NCI-H526 (cell line): ENCODE measurements at places on chromosomes 1 and 21.

DNA sequence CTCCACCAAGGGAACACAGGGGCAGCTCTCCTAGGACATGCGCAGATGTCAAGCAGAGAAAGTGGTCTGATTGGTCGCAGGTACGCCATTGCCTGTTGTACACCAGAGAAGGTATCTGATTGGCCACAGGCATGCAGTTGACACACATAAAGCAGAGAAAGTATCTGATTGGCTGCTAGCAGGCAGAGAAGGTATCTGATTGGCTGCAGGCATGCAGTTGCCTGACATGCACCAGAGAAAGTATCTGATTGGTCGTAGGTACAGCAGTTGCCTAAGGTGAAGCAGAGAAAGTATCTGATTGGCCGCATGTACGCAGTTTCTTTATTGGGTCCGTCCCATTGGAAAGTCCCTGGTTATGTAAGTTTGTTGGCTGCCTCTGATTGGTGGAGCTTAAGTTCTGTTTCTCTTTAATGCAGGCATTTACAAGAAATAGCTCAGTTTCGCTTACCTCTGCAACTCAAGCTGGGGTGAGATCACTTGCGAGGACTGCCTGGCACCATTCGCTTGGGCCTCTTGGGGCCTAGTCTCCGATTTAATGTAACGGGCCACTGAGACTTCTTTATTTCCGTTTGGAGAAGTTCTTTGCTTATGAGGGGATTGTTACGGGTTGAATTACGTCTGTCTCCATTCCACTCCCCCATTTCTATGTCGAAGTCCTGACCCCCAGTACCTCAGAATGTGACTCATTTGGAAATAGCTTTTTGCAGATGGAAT lies 74.2 kb downstream of the SIK1 start:
- DNase-seq, result no peak

GRCh38 chr1:66540434-66541032 lies 6.6 kb downstream of the SGIP1 start:
- no peak for DNase-seq

DNA sequence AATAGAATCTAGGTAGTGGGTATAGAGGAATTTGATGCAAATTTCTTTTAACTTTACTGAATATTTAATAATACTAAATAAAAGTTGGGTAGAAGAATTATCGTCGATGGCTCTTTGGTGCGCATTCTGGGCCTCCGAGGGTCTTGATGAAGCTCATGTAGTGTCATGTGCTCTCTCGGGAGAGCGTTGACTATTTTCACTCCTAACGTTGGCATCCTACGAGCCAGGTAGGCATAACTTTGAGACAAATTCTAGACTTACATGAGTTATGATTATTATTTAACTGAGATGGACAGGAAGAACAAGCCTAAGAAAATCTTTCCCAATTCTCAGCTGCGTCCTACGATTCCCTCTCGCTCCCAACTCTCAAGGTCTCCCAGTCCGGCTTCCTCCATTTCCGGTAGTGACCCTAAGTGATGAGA lies 550 bp upstream of the PCAT6 start:
- DNase-seq, result no peak

DNA sequence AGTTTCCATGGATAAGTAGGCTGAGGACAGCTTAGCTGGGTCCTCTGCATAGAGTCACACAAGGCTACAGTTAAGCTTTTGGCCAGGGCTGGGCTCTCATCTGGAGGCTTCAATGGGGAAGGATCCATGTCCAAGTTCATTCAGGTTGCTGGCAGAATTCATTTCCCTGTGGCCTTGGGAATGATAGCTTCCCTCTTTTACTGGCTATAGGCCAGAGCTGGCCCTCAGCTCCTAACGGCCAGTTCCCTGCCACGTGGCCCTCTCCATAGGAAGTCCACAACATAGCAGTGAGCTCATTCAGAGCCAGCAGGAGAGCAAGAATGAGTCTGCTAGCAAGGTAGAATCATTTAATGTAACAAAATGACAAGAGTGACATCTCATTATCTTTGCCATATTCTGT lies 15.1 kb upstream of the PODN start:
- no peak for DNase-seq

- no peak for DNase-seq
Observed at GRCh38 chr1:155650231-155650757, 38.3 kb downstream of the YY1AP1 start.

- DNase-seq, result no peak
Observed at GRCh38 chr1:33656467-33657005, 184.1 kb downstream of the ZSCAN20 start.

DNA sequence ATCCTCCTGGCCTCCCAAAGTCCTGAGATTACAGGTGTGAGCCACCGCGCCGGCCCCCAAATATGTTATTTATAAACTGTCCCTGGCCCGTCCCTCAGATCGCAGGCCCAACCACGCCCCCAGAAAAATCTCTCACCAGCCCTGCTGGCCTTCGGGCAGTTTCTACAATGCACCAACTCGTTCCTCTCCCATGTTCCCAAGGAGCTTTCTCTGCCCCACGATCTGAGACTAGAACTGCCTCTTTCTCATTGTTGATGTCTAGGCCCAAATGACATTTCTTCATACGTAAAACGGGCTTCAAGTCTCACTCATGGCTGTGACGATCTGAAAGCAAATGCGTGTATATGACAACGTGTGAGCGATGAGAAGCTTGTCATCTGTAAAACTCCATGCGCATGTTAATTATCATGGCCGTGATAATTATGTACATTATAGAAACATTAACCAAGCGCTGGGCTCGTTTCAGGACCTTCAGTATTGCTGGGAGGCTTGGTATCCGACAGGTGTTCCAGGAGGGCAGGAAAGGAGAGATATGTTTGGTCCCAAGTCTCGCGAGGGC lies 748 bp upstream of the NIPAL3 start:
- no peak for DNase-seq

DNA sequence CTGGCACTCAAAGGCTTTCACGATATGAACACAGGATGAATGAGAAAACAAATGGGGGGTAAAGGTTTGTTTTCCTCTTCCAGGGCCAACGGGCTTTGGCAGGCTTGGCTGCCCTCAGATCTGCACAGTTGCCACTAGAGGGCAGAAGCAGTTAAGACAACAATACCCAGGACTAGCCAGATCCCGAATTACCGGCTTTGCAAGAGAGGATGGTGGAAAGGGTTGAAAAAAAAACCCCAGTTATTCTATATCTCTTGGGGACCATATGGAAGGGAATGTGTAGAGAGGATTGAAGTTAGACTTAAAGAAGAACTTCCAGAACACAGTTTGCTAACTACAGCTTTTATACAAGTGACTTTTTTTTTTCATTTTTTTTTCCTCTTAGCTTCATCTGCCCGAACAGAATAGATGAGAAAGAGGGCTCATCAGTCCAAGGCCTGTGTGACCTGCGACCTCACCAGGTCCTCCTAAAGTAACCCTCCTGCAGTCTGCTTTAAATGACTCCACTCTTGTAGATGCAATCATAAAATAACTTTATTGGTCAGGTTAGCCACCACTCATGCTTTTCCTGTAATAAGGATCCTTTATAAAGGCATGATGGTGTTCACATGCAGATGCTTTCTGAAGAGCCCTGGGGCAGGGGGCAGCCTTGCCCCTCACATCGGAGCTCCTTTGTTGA lies 10.7 kb downstream of the FMOD start:
- DNase-seq, result peak; percentile 86

DNA sequence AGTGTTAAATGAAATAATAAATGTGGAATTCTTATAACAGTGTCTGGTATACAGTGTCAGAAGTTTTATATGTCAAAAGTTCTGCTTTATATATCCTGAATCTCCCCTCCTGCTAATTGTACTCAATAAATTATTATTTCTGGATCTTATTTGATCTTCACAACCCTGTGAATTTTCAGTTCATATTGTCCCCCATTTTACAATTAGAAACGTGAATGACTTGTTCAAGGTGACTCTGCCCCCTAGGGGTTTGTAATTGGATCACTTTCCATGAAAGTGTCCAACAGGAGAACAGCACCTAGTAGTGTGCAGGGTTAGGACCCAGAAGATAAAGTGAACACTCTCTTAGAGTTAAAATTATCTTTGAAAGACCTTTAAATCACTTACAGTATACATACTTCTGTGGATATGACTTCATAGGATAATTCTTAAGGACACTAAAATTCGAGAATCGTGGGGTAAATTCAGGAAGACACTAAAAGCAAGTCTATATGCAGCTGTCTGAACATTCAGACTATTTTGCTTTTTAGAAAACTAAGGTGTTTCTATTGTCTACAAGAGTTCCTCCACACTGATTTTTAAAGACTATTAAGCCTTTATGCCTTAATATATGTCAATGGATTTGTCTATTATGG lies 4.5 kb upstream of the DDR2 start:
- peak; percentile 30 for DNase-seq

- no peak for DNase-seq
Observed at GRCh38 chr1:177902266-177902665, 67.6 kb downstream of the SEC16B start.

DNA sequence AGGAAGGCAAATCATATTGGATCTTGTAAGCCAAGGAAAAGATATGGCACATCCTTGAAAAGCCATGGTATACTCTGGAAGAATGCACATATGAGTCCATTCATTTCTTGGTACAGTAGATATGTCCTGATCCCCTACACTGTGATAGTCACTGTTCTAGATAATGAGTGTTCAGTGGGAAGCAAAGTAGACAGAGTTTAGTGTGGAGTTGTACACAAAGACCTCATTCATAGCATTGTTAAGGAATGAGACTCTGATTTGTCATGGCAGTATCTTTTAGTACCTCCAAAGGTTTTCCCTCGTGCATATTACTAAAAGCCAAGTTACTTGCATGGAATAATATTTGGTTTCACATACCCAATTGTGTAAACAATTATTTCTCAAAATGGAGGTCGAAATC lies 204.7 kb downstream of the NFIA start:
- no peak for DNase-seq

DNA sequence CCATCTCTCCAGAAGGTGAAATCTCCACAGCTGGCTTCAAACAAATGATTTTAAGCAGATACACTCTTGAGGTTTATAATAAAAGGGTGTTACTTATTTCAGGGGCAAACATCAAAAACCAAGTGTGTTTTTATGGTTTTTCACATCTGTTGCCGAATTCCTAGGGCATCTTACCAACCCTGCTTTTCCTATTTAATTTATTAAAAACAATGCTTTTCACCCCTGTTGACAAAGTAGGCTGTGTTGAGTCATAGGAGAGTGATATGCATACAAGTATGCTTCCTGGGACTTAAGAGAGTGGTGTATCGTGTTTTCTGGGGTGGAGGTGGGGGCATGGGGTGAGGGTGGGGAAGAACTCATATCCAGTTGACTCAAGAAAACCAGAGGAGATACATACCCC lies 29.3 kb upstream of the IL20 start:
- DNase-seq, result no peak

DNA sequence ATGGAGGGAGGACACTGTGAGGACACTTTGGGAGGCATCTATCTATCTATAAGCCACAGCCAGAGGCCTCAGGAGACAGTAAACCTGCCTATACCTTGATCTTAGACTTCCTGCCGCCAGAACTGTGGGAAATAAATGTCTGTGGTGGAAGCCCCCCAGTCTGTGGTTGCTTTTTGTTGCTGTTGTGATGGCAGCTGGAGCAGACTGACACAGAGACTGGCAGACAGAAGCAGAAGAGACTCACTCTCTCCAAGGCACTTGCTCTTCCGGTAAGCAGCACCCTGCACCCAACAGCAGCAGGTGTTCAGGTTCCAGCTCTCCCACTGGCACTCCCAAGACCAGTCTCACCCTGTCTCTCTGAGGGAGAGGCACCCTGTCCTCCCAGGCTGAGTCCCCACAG lies 297.6 kb downstream of the TTLL7 start:
- DNase-seq, result no peak

GRCh38 chr1:190608282-190608681 lies 130.6 kb upstream of the BRINP3 start:
- DNase-seq, result no peak

DNA sequence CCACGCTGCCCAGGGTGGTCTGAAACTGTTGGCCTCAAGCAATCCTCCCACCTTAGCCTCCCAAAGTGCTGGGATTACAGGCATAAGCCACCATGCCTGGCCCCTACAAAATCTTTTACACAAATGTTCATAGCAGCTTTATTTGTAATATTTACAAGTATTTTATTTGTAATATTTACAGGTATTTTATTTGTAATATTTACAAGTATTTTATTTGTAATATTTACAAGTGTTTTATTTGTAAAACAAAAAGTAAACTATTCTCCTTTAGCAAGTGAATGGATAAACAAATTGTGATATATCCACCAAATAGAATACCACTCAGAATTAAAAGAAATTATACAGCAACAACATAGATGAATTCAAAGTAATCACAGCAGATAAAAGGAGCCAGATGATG lies 11.4 kb upstream of the FNBP1L start:
- no peak for DNase-seq

DNA sequence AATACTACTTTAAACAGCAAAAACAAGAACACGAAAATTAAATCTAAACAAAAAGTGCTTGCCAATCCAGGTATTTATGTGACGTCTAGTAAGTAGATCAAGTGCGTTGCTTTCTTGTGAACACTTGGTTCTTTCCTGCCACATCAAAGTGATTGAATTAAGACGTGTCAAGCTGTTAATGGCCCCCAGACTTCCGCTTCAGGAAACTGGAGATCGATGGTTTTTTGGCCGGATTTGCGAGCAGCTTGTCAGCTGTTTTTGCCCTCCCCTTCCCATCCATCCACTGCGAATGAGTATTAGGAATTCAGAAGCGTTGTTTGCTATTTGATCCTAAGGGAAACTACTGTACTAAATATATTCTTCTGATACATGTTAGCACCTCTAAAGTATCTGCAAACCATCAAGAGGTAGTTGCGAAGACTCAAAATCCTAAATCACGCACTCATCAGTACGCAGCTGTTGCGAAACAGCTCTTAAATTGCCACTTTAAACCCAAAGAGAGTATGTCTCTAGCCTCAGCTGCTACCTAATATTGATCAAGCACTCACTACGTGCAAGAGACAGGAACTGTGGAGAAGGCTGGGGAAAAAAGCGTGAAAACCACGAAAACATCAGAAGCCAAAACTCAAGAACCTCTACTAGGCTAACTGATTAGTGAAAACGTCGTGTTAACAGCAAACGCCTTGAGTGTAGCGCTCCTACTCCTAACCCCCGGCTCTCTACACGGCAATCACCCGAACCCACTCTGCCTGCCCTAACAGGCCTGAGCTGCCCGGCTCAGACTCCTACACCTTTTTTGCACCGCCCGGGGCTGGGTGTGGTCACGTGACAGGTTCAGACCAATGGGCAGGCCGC lies 473 bp upstream of the BRDT start:
- no peak for DNase-seq

- DNase-seq, result no peak
Observed at GRCh38 chr1:177629526-177629925, 340.3 kb downstream of the SEC16B start.

DNA sequence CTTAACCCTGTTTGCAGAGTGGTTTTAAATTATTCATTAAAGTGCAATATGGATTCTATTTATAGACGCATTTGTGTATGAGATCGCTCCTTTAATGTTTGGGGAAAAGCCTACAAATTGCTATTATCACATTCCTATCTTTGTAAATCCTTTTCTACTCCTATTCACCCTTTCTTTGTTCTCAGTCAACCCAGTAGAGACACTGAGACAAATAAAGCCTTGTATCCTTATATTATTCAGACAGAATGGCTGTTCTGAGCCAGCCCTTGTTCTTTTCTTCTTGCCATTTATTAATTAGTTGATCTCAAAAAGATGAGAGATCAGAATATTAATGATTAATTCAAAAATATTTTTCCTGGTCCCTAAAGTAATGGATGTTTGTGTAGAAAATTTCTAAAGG lies 8.4 kb downstream of the PCBP3 start:
- no peak for DNase-seq

- DNase-seq, result no peak
Observed at GRCh38 chr1:45753248-45754037, 3.0 kb upstream of the IPP start.

- DNase-seq, result no peak
Observed at GRCh38 chr21:21806711-21807597, 808.7 kb downstream of the NCAM2 start.
